ENCODE measurements at places on chromosomes 16 and 17.

DNA sequence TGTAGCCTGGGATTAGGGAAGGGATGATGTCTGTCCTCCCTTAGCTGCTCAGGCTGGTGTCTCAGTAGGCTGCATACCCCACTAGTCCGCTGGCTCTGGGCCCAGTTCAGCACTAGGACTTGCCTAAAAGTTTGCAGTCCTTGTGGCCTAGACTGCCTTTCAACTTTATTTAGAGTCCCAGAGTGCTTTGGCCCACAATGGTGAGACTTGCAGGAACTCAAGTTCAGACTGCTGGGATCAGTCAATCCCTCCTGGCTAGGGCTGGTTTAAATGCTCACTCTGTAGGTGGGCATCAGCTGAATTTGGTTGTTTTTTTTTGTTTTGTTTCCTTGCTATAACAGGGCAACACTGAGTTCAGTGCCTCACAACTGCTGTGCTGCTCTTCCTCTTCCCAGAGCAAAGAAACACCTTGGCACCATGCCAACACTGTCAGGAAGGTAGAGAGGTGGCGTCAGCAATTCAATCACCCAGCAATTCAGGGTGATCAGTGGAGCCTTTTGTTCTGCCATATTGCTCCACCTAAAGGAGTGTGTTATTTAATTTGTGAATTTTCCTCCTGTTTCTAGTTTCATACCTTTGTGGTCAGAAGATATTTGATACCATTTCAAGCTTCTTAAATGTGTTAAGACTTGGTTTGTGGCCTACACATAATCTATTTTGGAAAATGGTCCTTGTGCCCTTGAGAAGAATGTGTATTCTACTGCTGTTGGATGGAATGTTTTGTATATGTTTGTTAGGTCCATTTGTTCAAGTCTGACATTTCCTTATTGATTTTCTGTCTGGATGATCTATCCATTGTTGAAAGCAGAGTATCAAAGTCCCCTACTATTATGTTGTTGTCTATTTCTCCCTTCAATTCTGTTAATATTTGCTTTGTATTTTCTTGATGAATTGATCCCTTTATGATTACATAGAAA is 284.0 kb upstream of the PMFBP1 start:
- peak; percentile 83 for DNase-seq
- H3K4me3 ChIP-seq = no peak overlapping the region
- H3K4me1 ChIP-seq = peaks cover 8% of the 10 kb centered on the region
- H3K27ac ChIP-seq = no peak overlapping the region
- no peaks in the 10 kb centered on the region for H3K36me3 ChIP-seq

DNA sequence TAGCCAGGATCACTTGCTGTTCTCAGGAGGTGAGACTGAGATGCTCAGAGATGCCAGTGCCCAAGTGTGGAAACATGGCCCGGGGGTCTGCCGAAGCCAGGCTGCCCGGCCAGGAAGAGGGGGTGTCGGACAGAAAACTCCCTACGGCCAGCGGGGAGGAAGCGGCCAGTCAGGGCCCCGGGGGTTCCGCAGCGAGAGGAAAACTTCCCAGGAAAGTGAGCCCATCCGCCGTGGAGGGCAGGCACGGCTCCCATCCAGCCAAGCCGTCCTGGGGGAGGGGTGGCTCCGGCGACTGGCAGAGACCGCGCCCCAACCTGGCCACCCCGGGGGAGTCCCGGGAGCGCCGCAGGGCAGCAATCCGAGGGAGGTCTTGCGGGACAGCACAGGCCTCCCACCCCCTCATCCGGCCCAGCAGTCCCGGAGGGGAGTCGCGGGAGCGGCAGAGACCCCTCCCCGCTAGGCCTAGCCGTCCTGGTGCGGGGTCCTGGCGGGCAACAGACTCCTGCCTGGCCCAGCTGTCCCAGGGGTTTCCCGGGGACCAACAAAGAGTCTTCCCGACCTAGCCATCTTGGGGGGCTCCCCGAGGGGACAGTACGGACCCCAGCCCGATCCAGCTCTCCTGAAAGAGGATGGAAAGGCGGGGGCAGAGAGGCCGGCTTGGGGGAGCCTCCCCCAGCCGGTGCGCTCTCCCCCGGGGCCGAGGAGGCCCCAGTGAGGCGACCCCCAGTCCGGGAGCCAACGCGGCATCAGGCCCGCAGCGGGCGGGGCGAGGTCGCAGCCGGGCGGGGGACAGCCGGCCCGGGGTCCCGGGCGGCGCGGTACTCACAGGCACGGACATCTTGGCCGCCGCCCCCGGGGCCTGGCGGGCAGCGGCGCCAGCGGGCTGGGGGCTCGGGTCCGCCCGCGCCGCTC is 13.8 kb upstream of the BCAR1 start:
- DNase-seq = peak; percentile 75
- H3K4me1 ChIP-seq = peaks cover 59% of the 10 kb centered on the region
- H3K27me3 ChIP-seq = no peaks in the 10 kb centered on the region

- H3K4me1 ChIP-seq = peaks cover 10% of the 10 kb centered on the region
- H3K4me3 ChIP-seq = peak within 1 kb of the TSS; percentile 96
- H3K36me3 ChIP-seq = peaks cover 27% of the 10 kb centered on the region
- H3K27ac ChIP-seq = peak within 1 kb of the TSS; percentile 85
- no peak for DNase-seq
Measured at GRCh38 chr17:8630227-8630801, at the start of gene MYH10. Gene MYH10 (minus strand): TSS chr17:8630725. CDS start chr17:8623246, 7,479 bp downstream.

GRCh38 chr17:68987966-68988365 is 32.8 kb upstream of the ABCA8 start:
- peaks cover 4% of the 10 kb centered on the region for H3K36me3 ChIP-seq
- no peak for DNase-seq
- no peak overlapping the region for H3K4me3 ChIP-seq
- H3K4me1 ChIP-seq = peaks cover 9% of the 10 kb centered on the region

- peaks cover 44% of the 10 kb centered on the region for H3K36me3 ChIP-seq
- DNase-seq = no peak
- no peaks in the 10 kb centered on the region for H3K27me3 ChIP-seq
- peaks cover 6% of the 10 kb centered on the region for H3K4me1 ChIP-seq
- no peak overlapping the region for H3K27ac ChIP-seq
Measured at GRCh38 chr17:59688008-59688407, 19.2 kb downstream of the PTRH2 start.

DNA sequence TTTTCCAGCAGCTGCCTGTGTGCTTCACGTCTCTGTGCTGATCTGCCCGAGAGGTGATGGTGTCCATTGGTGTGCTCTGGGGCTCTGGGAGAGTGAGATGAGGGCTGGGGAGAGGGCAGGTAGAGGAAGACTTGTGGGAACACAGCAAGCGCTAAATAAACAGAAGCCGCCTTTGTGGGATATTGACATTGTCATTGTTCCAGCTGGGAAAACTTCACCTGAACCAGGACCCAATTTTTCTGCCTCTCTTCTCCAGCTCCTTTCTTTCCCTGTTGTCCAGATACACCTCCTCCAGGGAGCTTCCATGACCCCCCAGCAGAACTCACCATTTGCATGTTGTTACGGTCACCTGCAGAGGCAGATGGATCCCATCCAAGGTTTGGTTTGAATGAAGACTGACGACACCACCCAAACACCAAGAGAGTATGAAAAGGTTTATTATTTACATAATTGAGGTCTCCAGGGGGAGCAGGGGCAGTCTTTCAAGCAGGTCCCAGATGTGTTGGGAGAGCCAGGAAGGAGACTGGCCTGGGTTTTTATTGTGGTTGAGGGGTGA is 3.6 kb upstream of the ITGA3 start:
- H3K36me3 ChIP-seq = peaks cover 84% of the 10 kb centered on the region
- no peaks in the 10 kb centered on the region for H3K27me3 ChIP-seq

GRCh38 chr17:77608431-77608830 is 350.1 kb upstream of the TNRC6C start:
- peaks cover 92% of the 10 kb centered on the region for H3K27me3 ChIP-seq
- no peaks in the 10 kb centered on the region for H3K4me1 ChIP-seq
- H3K27ac ChIP-seq = no peak overlapping the region
- H3K4me3 ChIP-seq = no peak overlapping the region
- DNase-seq = no peak
- peaks cover 7% of the 10 kb centered on the region for H3K36me3 ChIP-seq

- H3K27ac ChIP-seq = no peak overlapping the region
- H3K4me1 ChIP-seq = peaks cover 12% of the 10 kb centered on the region
- peaks cover 12% of the 10 kb centered on the region for H3K36me3 ChIP-seq
- DNase-seq = no peak
- no peak overlapping the region for H3K4me3 ChIP-seq
Measured at GRCh38 chr16:751152-752006, 9.2 kb upstream of the MSLN start.

GRCh38 chr17:78965491-78965924 is 14.2 kb downstream of the LGALS3BP start:
- peaks cover 12% of the 10 kb centered on the region for H3K4me1 ChIP-seq
- DNase-seq = no peak
- no peaks in the 10 kb centered on the region for H3K27me3 ChIP-seq
- H3K27ac ChIP-seq = no peak overlapping the region

DNA sequence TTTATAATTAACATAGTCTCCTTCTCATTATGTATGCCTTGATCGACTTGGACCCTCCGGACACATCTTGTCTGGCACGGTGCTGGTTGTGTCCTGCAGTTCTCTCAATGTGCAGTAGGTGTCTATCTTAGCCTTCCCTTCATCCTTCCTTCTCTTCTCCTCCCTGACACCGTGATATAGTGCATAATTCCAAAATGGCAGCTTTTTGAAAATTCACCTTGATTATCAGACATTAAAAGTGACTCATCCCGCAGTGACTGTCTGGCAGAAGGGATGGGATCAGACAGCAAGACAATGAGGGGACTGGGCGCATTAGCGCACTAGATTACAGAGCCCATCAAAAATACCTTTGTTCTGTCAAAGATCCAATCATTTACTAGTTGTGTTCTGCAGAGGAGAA is 70.0 kb upstream of the PMFBP1 start:
- H3K4me1 ChIP-seq = no peaks in the 10 kb centered on the region
- peak; percentile 56 for DNase-seq
- H3K27ac ChIP-seq = no peak overlapping the region
- H3K4me3 ChIP-seq = no peak overlapping the region
- H3K36me3 ChIP-seq = no peaks in the 10 kb centered on the region
- no peaks in the 10 kb centered on the region for H3K27me3 ChIP-seq

DNA sequence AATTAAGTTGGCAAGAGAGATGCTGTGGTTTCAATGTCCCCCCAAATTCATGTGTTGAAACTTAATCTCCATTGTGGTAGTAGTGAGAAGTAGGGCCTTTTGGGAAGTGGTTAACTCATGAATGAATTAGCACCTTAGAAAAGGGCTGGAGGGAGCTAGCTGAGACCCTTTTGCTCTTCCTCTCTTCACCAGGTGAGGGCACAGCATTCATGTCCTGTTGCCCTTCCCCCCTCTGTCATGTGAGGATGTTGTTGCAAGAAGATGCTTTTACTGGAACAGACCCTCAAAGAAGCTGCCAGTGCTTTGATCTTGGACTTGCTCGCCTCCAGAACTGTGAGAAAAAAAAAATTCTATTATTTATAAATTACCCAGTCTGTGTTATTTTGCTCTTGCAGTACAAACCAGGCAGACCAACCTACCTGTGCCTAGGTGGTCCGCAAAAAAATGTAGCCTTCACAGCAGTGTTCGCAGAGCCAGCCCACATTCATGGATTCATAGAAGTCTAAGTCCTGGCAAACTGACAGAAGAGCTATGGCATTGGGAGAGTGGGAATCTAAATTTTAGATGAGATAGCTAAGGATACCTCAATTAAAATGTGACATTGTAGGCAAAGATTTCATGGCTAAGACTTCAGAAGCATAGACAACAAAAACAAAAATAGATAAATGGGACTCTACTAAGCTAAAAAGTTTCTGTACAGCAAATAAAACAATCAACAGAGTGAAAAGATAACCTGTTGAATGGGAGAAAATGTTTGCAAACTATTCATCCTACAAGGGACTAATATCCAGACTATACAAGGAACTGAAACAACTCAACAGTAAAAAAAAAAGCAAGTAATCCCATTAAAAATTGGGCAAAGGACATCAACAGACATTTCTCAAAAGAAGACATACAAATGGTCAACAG is 32.0 kb upstream of the ABCA5 start:
- no peaks in the 10 kb centered on the region for H3K27me3 ChIP-seq
- H3K4me3 ChIP-seq = no peak overlapping the region
- no peaks in the 10 kb centered on the region for H3K4me1 ChIP-seq
- H3K36me3 ChIP-seq = no peaks in the 10 kb centered on the region
- DNase-seq = peak; percentile 28

DNA sequence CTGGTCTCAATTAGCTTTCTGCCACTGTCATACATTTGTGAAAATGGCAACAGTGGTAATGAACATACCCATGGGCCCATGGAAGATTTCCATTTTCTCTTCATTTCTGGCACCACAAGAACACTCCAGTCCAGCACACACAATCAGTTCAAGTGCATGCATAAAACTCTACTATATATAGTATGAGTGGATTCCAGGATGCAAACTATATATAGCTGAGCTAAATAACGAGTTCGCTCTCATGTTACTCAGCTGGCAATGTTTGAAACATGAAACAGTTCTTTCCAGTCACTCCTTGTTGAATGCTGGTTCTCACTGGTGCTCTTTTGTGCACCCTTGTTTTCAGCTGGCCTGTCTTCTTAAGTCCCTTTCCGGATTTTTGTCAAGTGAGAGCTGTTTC is 75.2 kb upstream of the DHX40 start:
- H3K4me1 ChIP-seq = peaks cover 10% of the 10 kb centered on the region
- DNase-seq = no peak
- peaks cover 13% of the 10 kb centered on the region for H3K27me3 ChIP-seq
- no peaks in the 10 kb centered on the region for H3K36me3 ChIP-seq
- H3K27ac ChIP-seq = no peak overlapping the region
- H3K4me3 ChIP-seq = no peak overlapping the region

GRCh38 chr16:4131621-4132020 is 15.4 kb upstream of the ADCY9 start:
- H3K36me3 ChIP-seq = peaks cover 11% of the 10 kb centered on the region
- H3K27me3 ChIP-seq = peaks cover 8% of the 10 kb centered on the region
- DNase-seq = no peak
- H3K4me3 ChIP-seq = no peak overlapping the region
- peaks cover 16% of the 10 kb centered on the region for H3K4me1 ChIP-seq

- H3K27ac ChIP-seq = no peak overlapping the region
- H3K27me3 ChIP-seq = no peaks in the 10 kb centered on the region
- DNase-seq = no peak
Measured at GRCh38 chr17:14051692-14052091, 17.6 kb upstream of the COX10 start.

GRCh38 chr16:71453036-71453435 is 9.0 kb downstream of the ZNF23 start:
- H3K4me3 ChIP-seq = no peak overlapping the region
- peaks cover 44% of the 10 kb centered on the region for H3K36me3 ChIP-seq
- no peak overlapping the region for H3K27ac ChIP-seq

- peaks cover 41% of the 10 kb centered on the region for H3K4me1 ChIP-seq
- no peak for DNase-seq
- no peaks in the 10 kb centered on the region for H3K27me3 ChIP-seq
- H3K36me3 ChIP-seq = peaks cover 58% of the 10 kb centered on the region
- peak overlapping the region; percentile 61 for H3K4me3 ChIP-seq
Measured at GRCh38 chr16:21162661-21163151, 4.2 kb downstream of the LDAF1 start.

DNA sequence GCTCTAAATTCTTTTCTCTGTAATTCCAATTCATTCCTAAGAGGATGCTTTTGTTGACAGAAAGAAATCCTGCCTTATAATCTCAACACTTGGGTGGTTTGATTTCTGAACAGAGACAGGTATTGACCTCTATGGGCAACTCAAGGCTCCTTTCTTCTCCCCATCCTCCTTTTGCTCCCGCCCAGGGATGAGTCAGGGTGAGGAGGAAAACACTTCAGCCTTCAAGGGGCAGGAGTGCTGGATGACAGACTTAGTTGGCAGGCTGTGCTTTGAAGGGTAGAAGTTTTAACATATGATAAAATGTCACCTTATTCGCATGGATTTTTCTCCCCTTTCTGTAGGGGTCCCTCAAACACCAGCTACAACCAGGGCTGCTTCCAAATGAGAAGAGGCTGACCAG is 16.7 kb upstream of the TOM1L1 start:
- no peak overlapping the region for H3K27ac ChIP-seq
- H3K36me3 ChIP-seq = no peaks in the 10 kb centered on the region
- H3K27me3 ChIP-seq = peaks cover 6% of the 10 kb centered on the region
- H3K4me1 ChIP-seq = no peaks in the 10 kb centered on the region

Measured in Calu3 (cell line).